BE2C (cell line): ENCODE measurements at places on chromosomes 2 and 18.

DNA sequence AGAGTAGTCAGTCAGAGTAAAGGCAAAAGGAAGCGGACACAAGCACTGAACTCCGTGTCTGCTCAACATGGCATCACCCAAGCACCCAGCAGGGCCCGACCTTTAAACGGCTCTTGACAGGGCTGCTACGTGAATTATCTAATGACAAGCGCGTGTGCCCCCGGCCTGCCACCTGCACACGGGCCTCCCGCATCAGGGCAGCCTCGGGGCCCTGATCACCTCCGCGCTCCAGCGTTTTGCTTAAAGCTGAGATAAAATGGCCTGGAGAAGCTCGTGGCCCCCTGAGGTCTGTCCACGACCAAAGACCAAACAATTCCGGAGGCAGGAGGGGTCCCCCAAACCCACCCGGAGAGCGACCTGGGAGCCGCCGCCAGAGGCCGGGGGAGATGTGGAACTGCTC lies 376 bp downstream of the NDUFA10 start:
- no peak for DNase-seq

GRCh38 chr2:241617431-241618154 lies 19.4 kb downstream of the THAP4 start:
- peak; percentile 78 for DNase-seq

- no peak for DNase-seq
Measured at GRCh38 chr2:65549257-65549627, 116.8 kb upstream of the SPRED2 start.

DNA sequence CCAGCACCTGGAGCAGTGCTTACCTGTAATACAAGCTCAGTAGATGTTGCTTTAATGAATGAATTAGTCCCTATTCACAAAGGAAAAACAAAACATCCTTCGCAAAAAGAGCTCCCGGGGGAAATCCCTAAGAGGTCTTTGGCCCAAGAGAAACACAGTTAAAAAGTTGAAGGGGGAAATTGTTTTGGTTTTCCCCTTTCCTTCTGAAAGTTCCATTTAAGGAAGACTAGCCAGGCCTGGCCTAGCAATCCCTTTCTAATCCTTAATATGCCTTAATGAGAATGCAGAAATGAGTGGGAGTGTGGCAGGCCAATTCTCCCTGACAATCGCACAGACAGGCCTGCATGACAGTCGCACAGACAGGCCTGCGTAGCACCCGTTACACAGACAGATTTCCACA lies 33.5 kb upstream of the REL start:
- no peak for DNase-seq

DNA sequence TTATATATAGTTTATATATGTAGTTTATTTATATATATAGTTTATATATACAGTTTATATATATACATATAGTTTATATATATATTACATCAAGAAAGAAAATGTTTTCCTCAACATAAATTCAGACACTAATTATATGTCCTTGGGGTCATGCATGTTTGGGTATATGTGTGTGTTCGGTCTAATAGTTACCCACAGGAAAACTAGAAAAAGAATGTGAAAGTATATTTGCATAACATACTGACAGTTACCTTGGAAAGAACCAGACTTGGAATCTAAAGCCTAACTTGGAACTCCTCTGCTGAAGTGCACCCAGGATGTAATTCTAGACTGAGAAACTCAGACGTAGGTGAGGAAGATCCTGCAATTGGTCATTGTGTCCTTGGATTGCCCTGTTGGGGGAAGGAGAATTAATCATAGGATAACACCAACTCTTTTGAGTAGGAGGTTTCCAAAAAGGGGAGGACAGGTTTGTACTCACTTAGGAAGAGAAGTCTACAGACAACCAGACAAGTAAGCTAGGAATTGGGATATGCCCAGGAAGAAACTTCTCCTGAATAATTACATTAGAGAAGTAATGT lies 8.9 kb upstream of the SLC25A12 start:
- no peak for DNase-seq

GRCh38 chr2:239392688-239393387 lies 8.0 kb downstream of the HDAC4 start:
- DNase-seq: no peak

DNA sequence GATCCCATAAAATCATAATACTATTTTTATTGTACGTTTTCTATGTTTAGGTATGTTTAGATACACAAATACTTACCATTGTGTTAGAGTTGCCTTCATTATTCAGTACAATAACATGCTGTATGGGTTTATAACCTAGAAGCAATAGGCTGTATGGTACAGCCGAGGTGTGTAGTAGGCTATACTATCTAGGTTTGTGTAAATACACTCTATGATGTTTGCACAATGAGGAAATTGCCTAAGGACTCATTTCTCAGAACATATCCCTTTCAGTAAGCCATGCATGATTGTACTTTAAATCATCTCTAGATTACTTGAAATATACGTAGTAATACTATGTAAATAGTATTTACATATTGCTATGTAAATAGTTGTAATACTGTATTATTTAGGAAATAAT lies 156.7 kb downstream of the CDCA7 start:
- DNase-seq: no peak

- DNase-seq: no peak
Measured at GRCh38 chr2:33134086-33134771, 187.5 kb downstream of the LTBP1 start.

DNA sequence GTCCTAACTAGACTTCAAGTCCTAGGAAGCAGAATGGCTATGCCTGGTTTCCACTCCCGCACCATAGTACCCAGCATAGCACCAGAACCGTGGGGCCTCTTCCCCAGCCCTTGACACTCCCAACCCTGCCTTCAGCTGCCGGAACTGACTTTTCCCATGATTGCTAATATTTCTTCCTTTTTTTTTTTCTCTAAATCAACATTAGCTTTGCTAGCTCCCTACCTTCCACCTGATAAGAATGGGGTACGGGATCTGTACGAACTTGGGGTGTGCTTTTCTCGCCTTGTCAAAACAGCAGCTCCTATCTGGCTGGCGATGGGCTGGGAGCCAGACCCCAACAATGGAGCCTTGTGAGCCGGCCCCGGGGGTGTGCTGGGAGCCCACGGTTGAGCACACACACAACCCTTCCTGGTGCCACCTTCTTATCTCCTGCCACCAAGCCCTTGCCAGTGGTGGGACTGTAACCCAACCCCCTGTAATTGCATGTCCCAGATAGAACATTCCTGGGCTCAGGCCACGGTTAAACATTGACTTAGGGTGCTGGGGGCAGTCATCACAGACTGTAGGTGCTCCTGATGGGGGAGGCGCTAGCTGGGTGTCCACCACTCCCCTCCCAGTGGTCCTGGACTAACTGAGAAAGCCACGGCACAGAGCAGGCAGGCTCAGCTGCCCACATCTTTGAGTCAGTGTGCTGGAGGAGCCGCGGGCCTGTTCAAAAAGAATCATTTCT lies 213.0 kb upstream of the HAAO start:
- no peak for DNase-seq

- DNase-seq: no peak
Measured at GRCh38 chr2:113920996-113921395, 31.1 kb downstream of the ACTR3 start.

DNA sequence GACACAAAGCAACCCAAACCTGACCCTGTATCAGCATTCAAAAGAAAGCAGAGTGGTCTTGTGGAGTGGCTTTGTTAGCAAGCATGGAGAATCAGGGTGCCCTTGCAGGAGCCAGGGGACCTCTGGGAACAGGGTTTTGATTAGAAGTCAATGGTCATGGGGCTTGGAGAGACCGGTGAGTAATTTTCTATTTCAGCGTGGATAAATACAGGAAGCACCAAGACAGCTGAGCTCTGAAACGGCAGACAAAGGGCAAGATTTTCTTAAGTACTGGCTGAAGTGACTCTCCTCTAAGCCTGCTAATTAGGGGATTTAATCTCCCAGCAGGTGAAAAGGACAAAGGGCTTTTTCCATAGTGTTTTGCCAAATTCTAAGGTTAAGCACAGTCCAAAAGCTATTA lies 78.0 kb upstream of the GAREM1 start:
- DNase-seq: no peak

DNA sequence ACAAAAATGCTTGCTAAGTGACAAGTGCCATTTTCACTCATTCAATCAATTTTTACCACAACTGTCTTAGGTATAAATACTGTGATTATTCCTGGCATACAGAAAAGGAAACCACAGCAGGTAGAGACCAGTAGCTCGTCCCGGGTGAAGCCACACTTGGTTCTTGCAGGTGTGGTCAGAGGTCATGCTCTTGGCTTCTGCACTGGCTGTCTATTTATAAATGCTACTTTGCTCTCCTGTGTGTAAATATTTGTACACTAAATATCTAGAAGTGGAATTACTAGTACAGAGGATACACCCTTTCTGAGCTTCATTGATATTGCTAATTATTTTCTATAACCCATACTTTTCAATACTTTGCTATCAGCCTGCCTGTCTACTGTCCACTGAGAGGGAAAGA lies 284.6 kb downstream of the MYT1L start:
- no peak for DNase-seq

GRCh38 chr2:208978946-208979345 lies 444.9 kb upstream of the MAP2 start:
- no peak for DNase-seq

DNA sequence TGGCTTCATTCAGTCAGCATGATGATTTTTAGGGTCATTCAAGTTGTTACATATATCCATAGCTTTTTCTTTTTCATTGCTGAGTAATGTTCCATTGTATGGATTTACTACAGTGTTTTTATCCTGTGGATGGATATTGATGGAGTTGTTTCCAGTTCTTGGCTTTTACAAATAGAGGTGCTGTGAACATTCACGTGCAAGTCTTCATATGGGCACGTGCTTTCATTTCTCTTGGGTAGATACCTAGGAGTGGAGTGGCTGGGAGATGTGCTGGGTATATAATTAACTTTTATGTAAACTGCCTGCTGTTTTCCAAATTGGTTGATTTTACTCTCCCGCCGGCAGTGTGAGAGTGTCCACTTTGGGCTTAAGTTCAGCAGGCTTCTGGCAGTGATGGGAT lies 16.5 kb downstream of the AGAP1 start:
- DNase-seq: no peak

GRCh38 chr2:225937625-225938187 lies 538.2 kb downstream of the NYAP2 start:
- DNase-seq: no peak

DNA sequence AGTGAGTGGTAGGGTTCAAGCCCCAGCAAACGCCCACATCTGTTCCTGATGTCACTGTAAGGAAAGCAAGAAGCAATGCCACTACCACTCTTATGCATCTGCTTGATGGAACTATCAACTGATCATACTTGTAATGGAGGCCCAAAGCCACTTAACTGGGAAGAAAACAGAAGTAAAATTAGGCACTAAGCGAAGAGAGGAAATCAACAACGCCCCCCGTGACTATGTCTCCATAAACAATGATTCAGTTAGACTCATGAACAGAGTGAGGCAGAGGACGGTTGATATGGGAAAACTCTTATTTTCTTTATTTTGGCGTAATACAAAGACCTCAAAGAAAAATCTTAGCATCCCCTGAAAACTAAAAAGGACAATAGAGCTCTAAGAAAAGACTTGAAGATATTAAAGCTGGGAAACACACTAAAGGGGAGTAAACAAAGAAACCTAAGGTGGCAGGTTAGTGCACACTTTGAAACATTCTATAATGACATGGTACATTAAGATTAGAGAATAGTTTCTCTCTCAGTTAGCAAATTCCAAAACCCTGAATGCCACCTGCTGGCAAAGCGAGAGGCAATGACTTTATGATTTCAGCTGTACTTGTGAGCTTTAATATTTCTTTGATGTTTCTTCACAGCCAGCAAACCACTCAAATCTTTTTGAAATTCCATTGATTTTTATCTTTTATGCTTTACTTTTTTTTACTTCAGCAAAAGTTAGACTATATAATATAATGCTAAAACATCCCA lies 86.5 kb downstream of the LRP2 start:
- no peak for DNase-seq

- DNase-seq: no peak
Measured at GRCh38 chr2:28496781-28497180, 921 bp downstream of the PLB1 start.

- DNase-seq: no peak
Measured at GRCh38 chr18:21991081-21991534, 178.3 kb upstream of the GATA6 start.

- DNase-seq: peak; percentile 59
Measured at GRCh38 chr2:26605195-26605998, 35.8 kb downstream of the CIB4 start.

DNA sequence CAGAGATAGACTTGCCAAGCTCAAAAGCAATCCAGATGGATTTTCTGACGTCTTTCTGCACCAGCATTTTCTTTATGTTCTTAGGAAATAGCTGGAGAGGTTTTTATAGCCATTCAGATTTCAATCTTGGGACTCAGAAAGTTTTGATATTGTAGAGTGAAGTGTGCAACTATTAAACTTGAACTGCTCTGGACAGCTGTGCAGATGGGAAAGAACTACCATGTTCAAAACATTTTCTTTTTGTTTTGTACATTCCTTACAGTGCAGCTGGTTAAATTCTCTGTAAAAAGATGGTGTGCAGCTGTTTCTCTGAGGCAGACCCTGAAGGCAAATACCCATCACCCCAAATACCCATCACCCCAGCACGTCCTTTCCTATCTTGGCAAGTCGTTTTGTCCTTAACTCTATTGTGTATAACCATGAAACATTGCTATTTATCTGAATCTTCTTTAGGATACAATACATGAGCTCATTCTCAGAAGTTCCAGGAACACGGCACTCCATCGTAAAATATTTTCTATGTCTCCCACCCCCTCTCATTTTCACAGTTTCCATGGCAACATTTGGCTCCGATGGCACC lies 38.8 kb downstream of the AQP4 start:
- no peak for DNase-seq

DNA sequence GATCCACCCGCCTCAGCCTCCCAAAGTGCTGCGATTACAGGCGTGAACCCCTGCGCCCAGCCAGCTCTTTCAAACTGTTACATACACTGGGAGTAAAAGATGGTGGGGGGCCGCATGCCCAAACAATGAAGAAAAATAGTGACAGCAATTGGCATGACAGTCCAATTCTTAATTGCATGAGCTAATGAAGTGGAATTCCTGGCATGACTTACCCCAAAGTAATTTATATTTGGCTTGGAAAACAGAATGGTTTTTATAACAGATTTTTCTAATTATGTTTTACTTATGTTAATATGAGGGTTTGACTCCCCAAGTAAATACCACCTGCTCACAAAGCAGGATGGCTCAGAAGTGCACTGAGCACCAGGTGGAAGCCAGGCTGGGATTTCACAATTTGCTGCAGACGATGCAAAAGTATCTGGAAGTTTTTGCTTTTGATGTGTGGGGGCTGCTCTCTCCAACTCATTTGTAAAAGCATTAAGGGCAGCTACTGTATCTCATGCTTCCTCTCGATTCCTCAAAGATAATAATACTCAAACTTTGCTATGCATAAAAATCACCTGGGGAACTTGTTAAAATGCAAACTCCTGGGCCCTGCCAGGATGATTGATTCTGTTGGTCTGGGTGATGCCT lies 24.0 kb upstream of the ATG16L1 start:
- DNase-seq: no peak

DNA sequence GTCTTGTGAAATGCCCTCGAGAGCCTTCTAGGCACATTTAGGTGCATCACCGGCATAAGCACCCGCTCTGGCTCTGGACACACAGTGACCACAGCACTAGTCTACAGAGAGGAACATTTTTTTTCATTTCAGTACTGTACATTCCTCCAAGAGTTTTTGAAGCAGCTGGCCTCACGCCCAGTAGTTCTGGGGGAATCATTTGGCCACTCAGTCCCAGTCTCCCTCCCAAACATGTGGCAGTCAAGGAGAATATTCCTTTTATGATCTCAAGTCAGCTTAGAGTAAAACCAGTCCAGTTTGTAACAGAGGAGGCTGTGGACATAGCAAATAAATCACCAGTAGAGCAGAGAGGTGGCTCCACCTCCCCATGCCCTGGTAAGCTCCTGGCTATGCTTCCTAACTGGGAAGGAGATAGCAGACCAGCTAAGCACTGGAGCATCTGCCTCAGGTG lies 48.1 kb downstream of the KCNE4 start:
- DNase-seq: no peak

- DNase-seq: no peak
Measured at GRCh38 chr2:10359731-10360329, 57.1 kb downstream of the HPCAL1 start.
